ENCODE measurements at places on chromosomes 7 and 10.

DNA sequence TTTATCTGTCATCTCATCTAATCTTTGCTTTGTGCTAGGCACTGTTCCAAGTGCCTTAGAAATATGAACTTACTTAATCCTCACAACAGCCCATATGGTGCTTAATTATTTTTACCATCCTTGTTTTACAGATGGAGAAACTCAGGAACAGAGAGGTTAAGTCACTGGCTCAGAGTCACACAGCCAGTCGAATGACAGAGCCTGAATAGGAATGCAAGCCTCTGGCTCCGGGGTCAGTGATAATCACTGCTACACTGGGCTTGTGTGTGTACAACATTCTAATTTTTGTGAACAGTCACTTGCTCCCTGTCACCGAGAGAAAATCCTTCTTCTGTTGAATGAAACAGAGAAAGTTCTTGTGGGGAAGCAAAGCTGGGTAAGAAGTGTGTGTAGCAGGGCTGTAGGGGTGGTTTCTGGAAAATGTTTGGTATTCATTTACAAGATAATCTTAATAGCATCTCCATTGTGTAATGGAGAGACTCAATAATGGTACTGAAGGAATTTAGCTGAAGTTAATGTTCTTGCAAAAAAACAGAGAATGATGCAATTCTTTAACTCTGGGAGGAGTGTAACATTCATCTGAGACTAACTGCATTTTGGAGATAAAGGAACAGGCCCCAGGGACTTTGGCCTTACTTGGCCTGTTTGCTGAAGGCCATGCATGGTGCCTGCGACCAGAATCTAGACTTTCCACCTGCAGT, 290.6 kb downstream of the FRMD4A start:
- DNase-seq, result no peak

GRCh38 chr10:71209352-71209715, 3.0 kb upstream of the UNC5B start:
- no peak for DNase-seq

DNA sequence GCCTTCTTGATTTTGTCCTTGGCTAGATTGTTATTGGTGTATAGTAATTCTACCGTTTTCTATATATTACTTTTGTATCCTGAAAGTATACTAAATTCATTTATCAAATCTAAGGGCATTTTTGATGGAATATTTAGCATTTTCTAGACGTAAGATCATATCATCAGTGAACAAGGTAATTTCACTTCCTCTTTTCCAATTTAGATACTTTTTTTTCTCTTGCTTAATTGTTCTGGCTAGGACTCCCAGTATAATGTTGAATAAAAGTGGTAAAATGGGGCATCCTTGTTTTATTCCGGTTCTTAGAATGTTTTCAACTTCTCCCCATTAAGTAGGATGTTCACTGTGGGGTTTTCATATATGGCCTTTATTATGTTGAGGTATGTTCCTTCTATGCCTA, 260.7 kb downstream of the POLR1F start:
- DNase-seq, result no peak

GRCh38 chr10:77191324-77192049, 446.1 kb downstream of the KCNMA1 start:
- DNase-seq, result no peak

DNA sequence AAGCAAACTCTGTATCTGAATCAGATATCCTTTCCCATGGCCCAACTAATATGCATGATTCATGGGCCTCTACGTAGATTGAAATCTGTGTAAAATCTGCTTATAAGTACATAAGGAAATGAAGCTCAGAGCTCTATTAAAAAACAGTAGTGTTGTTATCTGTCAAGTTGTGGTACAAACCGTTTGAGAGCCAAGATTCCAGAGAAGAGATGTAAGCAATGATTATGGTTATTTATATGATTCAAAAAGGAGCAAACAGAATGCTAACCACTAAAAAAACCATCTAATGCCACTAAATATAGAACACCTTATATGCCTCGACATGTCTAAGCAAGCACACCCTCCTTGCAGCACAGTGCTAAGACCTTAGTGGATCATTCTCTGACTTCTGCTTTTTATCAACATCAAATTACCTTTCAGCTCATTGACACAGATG, 26.6 kb downstream of the RPP38 start:
- DNase-seq, result no peak

GRCh38 chr10:9188022-9188810, 1133.7 kb downstream of the GATA3 start:
- DNase-seq, result no peak

DNA sequence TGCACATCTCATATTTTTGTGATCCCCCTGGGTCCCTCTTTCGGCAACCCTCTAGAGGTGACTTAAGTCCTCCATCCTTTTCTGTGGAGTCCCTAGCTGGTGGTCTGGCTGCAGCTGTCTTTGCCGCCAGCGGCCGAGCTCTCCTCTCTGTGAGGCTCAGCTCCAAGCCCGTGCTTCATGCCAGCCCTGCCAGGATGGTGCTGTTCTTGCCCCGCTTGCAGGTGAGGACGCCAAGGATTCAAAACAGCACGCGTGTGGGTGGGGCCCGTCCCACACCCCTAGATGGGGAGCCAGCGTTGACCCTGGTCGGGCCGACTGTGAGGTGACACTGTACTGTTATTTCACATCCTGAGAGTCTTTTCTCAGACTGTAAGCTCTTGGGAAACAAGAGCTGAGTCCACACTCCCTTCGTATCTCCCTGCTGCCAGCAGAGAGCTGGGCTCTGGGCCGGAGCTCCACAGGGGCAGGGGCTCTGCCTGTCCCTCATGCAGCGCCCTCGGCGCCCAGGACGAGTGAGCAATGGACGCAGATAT, 36.6 kb upstream of the GJD4 start:
- DNase-seq, result no peak

DNA sequence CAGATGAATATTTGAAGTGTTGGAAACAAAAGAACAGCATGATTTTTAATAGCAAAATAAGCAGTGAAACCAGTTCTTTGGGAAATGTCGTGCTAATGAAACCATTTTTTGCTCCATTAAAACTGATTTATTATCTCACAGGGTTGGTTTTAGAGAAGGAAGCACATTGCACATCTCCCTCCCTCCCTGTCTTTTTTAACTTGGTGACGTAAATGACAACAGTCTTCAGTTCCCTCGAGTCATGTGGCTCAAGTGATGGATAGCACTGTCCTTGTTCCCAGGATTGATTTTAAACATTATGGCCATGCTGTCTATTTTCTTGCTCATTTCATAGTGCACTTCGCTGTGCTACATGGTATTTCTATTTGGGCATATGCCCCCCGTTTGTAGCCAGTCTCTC, 105.9 kb downstream of the DOCK1 start:
- DNase-seq, result no peak

- no peak for DNase-seq
Measured at GRCh38 chr7:86930554-86931307, 128.7 kb downstream of the ELAPOR2 start.

DNA sequence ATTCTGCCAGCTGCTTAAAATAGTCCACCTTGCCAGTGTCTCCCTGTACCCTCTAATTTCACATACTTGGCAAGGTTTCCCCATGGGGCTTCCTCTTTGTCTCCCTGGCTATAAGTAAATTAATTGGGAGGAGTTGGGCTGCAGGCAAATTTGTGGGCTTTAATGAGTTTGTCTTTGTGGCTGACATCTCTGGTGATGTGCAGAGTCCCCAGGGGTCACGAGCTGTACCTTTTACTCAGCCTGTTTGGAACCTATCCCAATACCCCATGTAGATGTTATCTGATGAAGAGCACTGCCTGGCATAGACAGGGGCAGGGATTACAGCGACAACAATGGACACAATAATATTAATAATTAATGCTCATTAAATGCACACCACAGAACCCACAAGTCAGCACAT, 132.5 kb downstream of the SLIT1 start:
- DNase-seq, result no peak

DNA sequence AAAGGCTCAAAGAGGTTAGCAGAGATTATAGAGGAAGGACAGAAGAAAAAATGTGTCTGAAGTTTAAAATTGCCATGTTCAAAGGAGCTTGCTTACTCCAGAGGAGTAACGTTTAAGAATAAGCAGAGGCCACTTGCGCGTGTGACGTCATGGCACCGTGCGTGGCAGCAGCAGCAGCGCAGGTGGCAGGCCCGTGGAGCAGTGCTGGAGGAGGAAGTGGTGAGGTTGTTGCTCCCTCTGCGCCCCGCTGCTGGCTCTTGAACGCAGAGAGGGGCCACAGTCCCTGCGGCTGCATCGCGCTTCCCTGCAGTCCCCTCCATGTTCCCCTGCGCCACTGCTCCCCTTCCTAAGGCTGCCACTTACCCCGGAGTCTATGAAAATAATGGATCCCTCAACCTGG, 37.5 kb downstream of the GDI2 start:
- peak; percentile 85 for DNase-seq

- no peak for DNase-seq
Measured at GRCh38 chr10:113425541-113425951, 127.3 kb upstream of the HABP2 start.

- no peak for DNase-seq
Measured at GRCh38 chr10:110574420-110574819, 6.9 kb downstream of the SMC3 start.

GRCh38 chr10:93110472-93111146, 36.9 kb downstream of the CYP26A1 start:
- DNase-seq, result no peak

GRCh38 chr10:13376297-13376696, 28.2 kb upstream of the SEPHS1 start:
- no peak for DNase-seq

- no peak for DNase-seq
Measured at GRCh38 chr7:127959770-127960169, 71.5 kb downstream of the LRRC4 start.

DNA sequence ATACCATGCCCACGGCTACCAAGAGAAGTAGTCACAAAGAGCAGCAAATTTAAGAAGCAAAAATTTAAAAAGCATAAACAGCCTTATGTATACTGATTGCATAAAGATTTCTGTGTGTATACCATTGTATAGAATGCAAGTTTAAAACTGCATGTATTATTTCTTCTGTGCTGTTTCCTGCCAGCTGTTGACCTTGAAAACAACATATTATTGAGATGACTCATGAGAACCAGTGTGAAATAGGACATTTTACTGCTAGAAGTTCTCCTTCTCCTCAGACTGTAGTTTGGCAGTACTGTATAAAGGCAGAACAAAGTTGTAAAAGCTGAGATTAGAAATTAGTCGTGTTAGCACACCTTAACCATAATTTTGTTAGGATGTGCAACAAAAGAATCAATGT, 42.3 kb upstream of the SGCE start:
- DNase-seq, result no peak

GRCh38 chr10:123154711-123155505, 706 bp downstream of the BUB3 start:
- DNase-seq, result peak; percentile 59

DNA sequence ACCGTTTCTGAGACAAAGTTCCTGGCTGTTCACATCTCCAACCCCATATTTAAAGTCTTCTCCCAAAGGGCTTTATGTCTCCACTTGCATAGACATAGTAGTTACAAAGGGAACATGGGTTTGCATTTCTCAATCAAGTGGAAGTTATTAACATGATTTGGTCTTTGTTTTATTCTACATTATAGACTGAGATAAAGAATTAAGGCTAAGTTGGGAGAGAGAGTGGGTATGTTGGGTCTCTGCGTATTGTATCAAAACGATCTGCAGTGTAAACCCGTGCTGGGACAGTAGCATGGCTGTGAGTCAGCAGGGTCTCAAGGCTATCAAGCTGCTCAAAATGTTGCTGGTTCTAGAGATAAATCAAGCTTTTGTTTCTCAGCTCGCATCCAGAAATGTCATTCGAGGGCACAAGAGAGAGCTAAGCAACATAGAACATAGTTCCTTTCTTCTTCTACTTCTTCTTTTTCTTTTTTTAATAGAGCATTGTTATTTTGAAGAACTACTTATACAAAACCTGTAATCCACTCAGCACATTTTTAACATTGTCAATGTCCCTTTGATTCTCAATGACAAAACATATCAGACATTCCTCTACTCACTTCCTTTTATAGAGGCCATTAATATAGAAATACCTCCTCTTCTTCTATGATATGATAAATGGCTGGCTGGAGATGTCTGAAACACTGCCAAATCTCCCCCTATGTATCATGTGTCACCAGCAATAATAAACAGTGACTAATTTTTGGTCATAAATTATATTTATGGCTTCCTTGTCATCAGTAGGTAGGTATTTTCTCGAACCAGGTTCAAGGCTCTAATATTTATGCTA, 34.5 kb upstream of the RHOBTB1 start:
- no peak for DNase-seq

DNA sequence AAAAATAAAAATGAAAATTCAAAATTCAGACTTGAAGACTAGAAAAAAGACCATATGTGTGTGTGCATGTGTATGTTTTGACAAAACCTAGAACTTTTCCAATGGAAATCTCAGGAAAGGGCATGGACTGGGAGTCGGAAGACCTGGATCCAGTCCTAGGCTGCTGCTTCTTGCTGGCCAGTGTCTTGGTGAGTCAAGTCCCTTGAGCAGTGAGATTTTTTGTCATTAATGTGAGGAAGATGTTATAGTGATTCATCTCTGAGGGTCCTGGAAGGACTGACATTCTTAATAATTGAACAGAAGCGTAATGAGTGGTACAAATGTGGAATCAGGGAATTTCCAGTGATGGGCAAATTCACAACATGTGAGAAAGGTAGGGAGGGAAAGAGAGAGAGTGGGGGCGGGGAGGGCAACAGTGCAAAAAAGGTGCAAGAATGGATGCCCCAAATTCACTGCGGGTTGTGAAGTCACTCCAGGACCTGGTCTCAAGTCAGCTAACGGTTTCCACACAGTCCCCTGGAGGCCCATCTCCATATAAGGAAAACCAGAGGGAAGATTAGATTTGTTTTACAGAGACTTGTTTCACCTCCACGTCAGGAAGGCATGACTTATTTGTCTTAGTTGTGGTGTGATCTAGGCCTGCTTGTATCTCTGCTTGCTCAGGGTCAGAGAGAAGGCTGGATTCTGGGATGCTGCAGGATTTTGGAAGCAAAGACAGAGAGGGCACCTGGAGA, 201.7 kb downstream of the BUB3 start:
- DNase-seq, result no peak

GRCh38 chr7:95590387-95591248, 5.7 kb downstream of the PDK4 start:
- DNase-seq, result no peak

- DNase-seq, result no peak
Measured at GRCh38 chr10:77692782-77693181, 55.2 kb upstream of the KCNMA1 start.

- no peak for DNase-seq
Measured at GRCh38 chr10:104589871-104590270, 51.2 kb upstream of the SORCS3 start.

- no peak for DNase-seq
Measured at GRCh38 chr7:140616328-140616727, 24.3 kb downstream of the DENND2A start.

GRCh38 chr7:141534757-141535737, 16.2 kb upstream of the AGK start:
- DNase-seq, result no peak

All from activated CD4-positive, alpha-beta T cell treated with anti-CD3 and anti-CD28 coated beads for 48 hours (primary cell).